ENCODE measurements at places on chromosomes 7 and 10.

DNA sequence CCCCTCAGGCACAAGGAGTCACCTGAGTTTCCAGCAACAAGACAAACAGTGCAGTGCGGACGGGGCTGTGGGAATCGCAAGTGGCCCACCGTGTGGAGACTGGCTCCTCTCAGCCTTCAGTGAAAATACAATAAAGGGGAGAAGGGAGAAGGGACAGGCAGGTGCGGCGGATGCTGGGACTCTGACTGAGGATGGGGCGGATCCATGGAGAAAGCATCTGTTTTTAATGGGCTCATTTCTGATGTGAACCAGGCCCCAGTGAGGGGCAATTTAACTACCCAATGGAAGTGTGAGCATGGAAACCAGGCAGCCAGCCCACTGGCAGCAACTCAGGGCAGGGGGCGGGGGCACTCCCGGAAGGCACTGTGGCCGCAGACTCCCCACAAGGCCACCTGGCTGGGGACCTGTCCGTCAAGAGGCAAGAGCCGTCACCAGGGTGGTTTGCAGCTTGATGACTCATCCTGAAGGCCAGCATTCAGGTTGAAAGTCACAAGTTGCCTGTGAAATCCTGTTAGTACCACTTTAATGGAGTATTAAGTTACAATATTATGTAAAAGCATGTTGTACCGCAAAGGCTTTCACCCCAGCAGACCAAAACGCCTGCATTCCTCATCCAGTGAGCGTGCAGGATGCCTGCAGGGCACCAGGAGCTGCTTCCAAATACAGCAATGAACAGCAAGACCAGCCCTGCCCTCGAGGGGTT, 476.4 kb downstream of the PTPRN2 start:
- no peak for DNase-seq

- no peak for DNase-seq
These were observed 22.0 kb downstream of the PRTFDC1 start for GRCh38 chr10:24930427-24930826.

GRCh38 chr10:70940834-70941568, 52.6 kb upstream of the PCBD1 start:
- DNase-seq: no peak

DNA sequence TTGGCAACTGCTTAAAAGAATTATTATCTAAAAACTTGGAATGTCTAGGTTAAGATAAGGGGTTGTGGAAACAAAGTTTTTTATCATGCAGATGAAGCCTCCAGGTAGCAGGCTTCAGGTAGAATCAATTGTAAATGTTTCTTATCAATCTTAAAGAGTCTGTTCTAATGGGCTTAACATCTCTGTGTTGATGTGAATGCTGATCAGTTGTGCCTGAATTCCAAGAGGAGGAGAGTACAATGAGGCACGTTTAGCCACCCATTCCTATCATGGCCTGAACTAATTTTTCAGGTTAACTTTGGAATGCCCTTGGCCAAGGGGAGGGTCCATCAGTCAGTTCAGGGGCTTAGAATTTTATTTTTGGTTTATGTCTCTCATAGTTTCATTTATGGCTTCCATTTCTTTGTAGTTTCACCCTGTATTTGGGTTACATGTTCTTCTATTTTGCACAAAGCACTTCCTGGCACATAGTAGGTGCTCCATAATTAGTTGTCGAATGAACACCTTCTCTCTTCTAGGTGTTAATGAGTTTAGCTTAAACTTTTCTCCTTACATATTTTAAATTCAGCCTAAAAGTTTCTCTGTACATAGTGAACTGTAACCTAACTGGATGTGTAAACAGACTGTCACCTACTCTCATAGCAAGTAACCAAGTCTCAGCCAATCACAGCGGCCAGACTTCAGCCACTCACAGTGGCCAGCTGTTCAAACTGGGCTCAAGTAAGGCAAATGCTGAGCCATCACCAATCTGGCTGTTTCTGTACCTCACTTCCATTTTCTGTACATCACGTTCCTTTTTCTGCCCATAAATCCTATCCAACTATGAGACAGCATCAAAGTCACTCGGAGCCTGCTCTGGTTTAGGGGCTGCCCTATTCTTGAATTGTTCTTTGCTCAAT, 34.7 kb downstream of the ALOX5 start:
- no peak for DNase-seq

DNA sequence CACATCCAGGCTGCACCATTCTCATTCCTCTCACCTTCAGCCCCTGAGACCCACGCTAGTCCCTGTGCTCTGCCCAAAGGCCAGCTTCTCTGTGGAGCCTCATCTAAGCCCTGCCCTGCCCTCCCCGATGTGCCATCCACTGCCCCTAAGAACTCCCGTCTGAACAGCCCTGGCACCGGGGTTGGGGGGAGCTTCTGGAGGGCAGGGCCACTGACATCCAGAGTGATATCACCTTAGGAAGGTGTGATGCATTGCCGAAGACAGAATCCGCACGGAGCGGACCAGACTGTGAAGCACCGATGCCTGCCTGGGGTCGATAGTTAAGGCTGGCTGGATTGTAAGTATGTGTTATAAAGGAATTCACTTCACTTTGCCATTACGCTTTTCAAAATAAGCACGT, 511.0 kb downstream of the PTPRN2 start:
- DNase-seq: no peak

DNA sequence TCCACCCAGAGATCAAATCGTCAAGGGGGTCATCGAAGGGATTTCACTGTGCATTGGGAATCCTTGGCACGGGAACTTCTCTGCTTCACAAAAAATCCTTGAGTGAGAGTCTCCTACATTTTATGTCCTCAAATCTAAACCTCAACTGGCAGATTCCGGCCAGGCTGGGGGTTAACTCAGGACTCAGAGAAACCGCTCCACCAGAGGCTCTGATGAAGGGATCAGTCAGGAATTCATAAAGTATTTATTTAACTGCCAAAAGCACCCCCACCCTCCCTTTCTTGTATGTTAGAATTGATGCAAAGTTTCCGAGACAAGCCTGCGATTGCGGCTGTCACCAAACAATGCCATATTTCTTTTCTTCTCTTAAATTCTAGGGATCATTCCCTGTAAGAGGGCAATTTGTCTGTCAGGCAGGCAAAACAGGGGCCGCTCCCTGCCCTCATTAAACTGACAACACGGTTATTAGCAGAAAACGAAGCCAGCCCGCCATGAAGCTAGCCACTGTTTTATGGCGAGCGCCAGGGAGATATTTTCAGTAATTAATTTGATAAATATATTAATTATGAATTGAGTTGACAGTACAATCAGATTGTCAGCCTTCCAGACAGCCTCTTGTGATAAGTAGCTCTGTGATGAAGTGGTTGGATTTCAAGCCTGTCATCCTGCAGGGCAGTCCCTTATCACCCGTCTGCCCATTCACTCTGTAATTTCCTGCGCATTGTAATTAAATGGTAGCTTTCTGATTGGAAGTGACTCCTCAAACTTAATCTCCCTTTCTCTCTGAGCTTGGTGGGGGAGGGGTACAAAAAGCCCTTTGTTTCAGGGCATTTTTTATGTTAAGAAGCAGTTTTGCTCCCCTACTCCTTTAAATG, 153.0 kb upstream of the GPR26 start:
- no peak for DNase-seq

All from activated T-cell treated with anti-CD3 and anti-CD28 coated beads, Interleukin-2, amount 50 U/mL, for 48 hours (primary cell).